HepG2 (cell line): ENCODE measurements at places on chromosomes 1 and 21. TPM values are rescaled to one million over a fixed set of nuclear protein-coding genes. Genes with fewer than 3 reads are reported as not detected.

TRABD2B gene
- total RNA-seq: not detected in 2 replicates

PRKAB2 gene
- total RNA-seq: 43.3 and 44.0 TPM in 2 replicates

GNAT2 gene
- total RNA-seq: 0.20 and 0.24 TPM in 2 replicates

SOX13 gene
- total RNA-seq: 9.3 and 13.3 TPM in 2 replicates

AGT gene
- total RNA-seq: 378 and 892 TPM in 2 replicates

C1orf185 gene
- total RNA-seq: not detected in 2 replicates

OR14K1 gene
- not detected in 2 replicates for total RNA-seq

HAPLN2 gene
- total RNA-seq: not detected in 2 replicates

PADI3 gene
- total RNA-seq: not detected in 2 replicates

GNG4 gene
- 27.1 and 37.9 TPM in 2 replicates for total RNA-seq

GRCh38 chr1:35269989-35270289 is 1.4 kb downstream of the ZMYM4 start:
- DNase-seq: no peak

DNA sequence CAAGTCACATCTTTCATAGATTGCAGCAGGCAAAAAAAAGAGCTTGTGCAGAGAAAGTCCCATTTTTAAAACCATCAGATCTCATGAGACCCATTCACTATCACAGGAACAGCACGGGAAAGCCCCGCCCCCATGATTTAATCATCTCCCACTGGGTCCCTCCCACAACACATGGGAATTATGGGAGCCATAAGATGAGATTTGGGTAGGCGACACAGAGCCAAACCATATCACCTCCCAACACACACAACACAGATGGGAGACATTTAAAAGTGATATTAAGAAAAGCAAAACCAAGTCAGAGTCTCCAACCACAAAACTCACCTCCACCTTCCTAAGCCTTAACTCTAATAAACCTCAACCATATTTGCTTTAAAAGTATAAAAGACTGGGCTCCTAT is 61.5 kb upstream of the TIAM1 start:
- no peak for DNase-seq

DNA sequence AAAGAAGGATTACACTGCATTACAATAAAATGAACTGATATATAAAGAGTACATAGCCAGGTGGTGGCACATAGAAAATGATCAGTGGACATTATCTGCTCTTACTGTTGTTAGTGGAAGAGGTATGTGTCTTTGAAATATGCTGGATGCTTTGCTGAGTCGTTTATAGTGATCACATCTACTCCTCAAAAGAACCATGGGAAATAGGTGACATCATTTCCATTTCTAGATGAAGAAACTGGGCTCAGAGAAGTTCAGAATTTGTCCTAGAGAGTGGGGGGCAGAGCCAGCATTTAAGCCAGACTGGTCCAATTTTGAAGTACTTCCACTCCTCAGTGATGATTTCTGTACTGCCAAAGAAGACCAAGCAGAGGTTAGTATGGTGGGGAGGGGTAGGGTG is 34.0 kb upstream of the BACH1 start:
- DNase-seq: no peak

DNA sequence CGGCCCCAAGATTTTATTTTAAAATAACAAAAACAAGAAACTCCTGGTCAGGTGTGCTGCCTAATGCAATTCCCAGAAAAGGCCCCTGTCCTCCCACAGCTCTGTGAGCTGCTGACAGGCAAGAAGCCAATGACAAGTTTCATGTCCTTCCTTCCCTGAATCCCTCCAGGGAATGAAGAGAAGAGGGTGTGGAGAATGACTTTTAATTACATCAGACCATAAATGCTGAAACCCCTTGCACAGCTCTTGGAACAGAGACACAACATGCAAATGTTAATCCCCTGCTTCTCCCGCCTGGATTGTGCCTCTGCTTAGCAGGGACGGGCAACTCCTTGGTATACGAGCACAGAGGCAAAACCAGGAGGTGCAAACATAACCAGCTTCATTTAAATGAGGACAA is 228.1 kb upstream of the CAMK1G start:
- DNase-seq: no peak

- no peak for DNase-seq
Observed at GRCh38 chr1:112458756-112459155, 50.0 kb upstream of the WNT2B start.

- no peak for DNase-seq
Observed at GRCh38 chr1:101379950-101380349, 143.1 kb downstream of the S1PR1 start.

- DNase-seq: no peak
Observed at GRCh38 chr21:25188677-25189079, 418.6 kb downstream of the MRPL39 start.

GRCh38 chr1:56331892-56332567 is 247.3 kb downstream of the PLPP3 start:
- DNase-seq: peak; percentile 95

DNA sequence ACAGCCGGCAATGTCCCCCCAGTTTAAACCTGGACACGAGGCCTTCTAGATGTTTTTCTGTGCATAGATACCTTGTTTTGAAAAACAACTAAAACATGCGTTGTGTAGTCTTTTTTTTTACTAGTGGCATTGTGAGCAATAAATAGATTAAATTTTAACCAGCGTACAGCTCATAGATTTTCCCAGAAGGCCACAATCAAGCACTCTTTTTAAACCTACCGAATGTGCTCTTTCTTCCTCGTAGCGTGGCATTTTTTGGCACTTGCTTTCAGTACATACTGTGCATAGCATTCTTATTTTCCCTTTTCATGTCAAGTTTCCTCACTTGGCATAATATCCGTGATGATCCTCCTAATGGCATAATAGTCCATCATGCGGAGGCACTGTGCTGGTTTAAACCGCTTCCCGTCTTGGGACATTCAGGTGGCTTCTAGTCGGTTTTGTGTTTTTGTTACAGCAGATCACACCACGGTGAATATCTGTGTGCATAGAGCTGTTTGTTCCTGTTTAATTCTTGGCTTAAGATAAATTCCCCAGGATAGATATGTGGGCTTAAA is 95.3 kb downstream of the PDE9A start:
- DNase-seq: no peak

DNA sequence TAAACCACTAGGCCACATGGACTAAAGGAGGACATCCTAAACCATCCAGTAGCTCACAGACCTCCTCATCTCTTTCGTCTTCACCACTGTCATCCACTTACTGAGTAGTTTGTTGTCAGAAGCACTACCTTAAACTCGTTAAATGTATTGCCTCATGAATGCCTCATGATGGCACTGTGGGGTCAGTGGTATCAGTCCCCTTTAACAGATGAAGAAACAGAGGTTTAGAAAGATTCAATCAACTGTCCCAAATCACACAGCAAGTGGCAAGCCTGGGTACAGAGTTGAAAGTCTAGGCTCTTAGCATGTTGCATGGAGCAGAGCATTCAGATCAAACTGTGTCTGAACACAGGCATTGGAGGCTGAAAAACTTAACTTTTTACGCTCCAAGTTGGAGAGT is 183.6 kb upstream of the KIAA0040 start:
- DNase-seq: peak; percentile 2

DNA sequence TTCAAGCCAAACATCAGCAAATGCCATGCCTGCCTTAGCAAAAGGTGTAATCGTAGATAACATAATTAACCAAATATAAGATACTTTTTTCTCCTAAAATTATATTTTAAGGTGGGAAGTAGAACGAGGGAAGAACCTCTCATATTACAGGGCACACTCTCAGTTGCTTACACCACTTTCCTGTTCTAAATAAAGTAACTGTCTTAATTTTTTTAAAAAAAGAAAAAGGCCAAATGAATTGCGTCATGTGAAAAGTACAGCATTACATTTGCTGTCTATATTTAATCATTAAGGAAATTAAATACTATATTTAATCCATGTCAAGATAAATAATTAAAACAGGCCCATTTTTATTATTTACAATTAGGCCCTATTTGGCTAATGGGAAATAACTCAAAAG is 23.7 kb downstream of the JAK1 start:
- DNase-seq: no peak

- no peak for DNase-seq
Observed at GRCh38 chr1:18537386-18538306, 56.9 kb downstream of the KLHDC7A start.

- peak; percentile 33 for DNase-seq
Observed at GRCh38 chr21:45970674-45971615, 10.6 kb upstream of the COL6A1 start.

DNA sequence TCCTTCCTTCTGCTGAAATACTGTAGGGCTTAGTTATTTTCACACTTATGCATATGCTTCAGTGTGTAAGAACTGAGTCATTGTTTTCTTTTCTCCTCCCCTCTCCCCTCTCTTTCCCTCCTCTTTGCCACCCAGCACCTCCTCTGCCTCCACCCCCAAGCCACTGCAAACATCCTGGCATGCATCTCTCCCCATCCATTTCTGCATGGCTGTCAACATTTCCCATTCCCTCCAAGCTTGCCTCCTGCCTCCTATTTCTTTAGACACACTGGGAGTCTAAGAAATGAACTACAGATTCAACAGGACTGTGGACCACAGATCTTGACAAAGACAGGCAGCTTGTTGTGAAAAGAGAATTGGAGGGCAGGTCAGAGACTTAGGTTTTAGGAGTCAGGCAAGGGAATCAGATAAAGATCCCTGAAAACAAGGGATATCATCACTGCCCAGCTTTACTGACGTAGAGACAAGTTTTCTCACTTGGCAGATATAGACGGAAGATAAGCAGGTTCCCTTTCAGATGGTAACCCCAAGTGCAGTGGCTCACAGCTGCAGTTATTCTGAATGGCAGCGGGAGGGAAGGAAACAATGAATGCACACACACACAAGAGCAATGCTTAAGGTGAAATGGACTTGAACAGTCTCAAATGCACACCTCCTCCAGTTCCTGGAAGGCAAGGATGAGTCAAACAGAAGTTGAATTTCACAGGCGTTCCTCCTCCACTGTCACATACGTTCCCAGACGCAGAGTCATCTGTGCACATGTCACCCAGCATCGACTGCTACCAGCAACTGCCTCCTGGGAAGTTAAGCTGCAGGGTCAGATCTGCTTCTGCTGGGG is 56.1 kb downstream of the HIVEP3 start:
- no peak for DNase-seq

DNA sequence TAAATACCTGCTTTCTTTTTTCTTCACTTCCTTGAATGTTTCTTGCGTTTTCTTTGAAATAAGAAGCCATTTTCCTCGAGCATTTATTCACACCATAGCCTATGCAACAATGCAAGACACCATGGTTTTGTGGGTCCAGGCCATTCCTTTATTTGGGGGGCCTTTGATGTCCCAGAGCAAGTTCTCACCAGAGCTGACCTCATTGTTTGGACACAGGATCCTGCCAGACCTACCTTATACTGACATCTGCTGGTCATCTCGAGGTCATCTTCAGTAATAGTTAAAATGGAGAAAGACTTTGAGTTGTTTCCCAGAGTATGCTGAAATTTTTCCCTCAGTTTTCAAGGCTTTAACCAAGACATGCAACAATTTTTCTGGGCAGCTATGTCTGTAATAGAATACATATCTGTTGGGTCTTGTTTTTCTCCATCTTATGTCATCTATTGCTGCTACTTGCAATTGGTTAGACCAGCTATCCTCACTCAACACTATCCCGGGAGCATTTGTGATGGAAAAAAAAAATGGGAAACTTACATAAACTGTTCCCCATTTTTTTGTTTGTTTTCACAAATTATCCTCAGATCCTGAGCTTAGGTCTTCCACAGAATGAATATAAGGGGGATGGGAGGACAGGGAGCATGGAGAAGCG is 34.0 kb upstream of the BACE2 start:
- DNase-seq: peak; percentile 49

GRCh38 chr1:31099293-31100032 is 33.9 kb upstream of the PUM1 start:
- DNase-seq: peak; percentile 71

DNA sequence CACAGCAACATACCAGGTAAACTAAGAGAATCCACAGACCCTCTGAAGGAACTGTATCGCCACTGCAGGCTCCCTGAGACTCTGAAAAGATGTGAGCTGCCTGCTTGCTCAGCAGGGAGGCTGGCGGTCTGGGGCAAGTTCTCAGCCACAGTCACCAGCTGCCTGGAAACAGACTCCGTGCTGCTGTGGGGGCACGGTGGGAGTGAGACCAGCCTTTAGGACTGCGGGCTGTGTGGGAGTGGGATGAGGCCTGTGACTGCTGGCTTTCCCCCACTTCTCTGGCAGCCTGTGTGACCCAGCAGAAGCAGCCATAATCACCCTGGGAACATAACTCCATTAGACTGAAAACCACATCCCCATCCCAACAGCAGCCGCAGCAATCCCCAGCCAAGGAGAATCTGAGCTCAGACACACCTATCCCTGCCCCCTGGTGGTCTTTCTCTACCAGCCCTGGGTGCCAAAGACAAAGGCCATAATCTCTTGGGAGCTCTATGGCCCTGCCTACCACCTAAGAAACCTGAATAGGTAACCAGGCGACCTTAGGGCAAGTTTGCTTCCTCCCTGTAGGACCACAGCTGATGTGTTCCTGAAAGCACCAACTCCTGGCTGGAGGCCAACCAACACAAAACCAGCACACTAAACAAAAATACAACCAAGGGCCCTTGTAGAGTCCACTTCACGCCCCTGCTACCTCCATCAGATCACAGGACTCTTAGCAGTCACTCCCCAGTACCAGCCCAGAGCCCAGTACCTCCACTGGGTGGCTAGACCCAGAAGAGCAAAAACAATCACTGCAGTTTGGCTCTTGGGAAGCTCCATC is 151.5 kb downstream of the SMYD3 start:
- no peak for DNase-seq

- no peak for DNase-seq
Observed at GRCh38 chr1:201515062-201515750, 8.3 kb upstream of the CSRP1 start.

- no peak for DNase-seq
Observed at GRCh38 chr21:45202889-45203288, 84.8 kb downstream of the POFUT2 start.

DNA sequence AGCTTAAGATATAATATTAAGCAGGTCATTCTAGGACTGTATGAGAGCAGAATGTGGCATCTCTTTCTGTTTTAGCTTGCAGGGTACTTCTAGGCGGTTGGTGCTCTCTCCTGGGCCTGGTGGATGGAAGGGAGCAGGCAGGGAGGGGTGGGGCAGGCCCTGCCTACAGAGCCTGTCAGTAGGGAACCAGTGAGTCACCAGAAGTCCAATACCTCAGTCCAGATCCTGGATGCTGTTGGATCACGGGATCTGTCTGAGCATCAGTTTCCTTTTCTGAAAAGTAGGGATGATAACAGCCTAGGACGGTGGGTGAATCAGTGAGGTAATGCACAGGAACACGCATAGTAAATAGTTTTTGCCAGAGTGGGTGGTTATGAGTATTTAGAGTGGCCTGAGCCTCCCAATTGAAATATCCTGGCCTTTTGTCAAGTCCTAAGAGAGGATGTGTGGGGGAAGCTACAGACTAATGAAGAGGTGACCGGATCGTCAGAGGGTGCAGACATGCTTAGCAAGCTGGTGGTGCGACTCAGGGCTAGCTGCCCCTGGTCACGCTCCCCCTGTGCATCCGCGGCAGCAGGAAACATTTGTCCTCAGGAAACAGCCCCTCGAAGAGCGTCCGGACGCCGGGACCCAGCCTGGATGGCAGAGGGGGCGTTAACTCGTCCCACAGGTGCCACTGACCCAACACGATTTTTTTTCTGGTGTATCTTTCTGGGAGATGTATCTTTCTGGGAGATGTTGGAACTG is 23.9 kb downstream of the NAV1 start:
- DNase-seq: no peak

- DNase-seq: no peak
Observed at GRCh38 chr1:77536813-77537212, 145.6 kb downstream of the ZZZ3 start.
